ENCODE measurements at places on chromosomes 5 and 9. TPM values are rescaled to one million over a fixed set of nuclear protein-coding genes. Genes with fewer than 3 reads are reported as not detected.

CACFD1 gene
- 9.4 TPM for total RNA-seq

PAPPA gene
- total RNA-seq, result 226 TPM

AJM1 gene
- 0.88 TPM for total RNA-seq

PCDHB8 gene
- total RNA-seq, result not detected

Data from epithelial cell of alveolus of lung (primary cell).